ENCODE measurements at places on chromosomes 4 and X. TPM values are rescaled to one million over a fixed set of nuclear protein-coding genes. Genes with fewer than 3 reads are reported as not detected.

- H3K4me1 ChIP-seq = no peaks in the 10 kb centered on the region
- H3K4me3 ChIP-seq = no peak overlapping the region
- no peak overlapping the region for H3K27ac ChIP-seq
- no peaks in the 10 kb centered on the region for H3K27me3 ChIP-seq
- no peaks in the 10 kb centered on the region for H3K36me3 ChIP-seq
- DNase-seq = no peak
These were observed 18.4 kb upstream of the FHDC1 start for GRCh38 chr4:152917543-152918395.

NCBP2L gene
- 0.09 TPM for total RNA-seq

MAGEA9B gene
- total RNA-seq = not detected

DNA sequence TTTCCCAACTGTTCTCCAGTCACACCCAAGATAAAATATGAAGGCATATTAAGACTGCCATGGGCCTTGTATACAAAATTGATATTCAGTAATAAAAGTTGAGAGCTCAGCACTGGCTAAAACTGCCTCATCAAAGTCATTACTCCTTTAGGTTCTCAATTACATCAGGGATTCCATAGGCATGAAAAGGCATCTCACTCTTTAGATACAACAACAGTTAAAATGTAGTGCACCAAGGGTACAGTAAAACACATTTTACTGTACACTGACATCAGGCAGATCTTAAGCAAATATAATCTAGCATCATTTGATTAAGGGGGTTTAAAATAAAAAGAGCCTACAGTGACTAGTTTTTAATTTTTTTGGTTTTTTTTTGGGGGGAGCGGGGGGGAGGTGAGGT, 107.7 kb downstream of the PPP3CA start:
- no peaks in the 10 kb centered on the region for H3K27me3 ChIP-seq
- no peak overlapping the region for H3K4me3 ChIP-seq
- no peak overlapping the region for H3K27ac ChIP-seq
- H3K4me1 ChIP-seq = no peaks in the 10 kb centered on the region
- DNase-seq = no peak

DNA sequence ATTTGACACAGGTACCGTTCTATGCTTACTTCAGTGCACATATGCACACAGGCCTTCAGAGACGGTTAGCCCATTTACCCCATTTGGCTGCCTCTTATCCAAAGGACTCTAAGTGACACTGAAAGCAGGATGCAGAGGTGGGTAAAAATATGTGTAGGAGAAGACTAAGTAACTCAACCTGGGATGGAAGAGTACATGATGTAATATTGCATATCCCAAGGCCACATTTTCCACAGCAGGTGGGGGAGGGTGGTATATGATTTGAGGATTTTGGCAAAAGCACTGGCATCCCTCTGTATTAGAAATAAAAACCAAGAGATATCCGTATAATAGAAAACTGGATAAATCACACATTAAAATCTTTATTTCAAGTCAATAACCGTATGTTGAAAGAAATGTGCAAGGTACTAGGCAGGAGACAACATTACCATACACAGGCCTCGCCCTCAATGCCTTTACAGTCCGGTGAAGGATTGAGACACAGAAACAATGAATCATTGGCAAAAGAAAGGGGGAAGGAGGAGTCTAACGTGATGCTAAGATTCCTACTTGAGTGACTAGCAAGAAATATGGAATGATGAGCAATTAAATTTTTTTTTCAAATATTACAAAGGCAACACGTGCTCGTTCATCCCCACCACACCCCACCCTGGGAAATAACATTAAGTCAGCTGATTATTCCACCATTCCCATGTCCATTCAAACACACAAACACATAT, 161.0 kb upstream of the RASGEF1B start:
- H3K4me3 ChIP-seq = no peak overlapping the region
- no peaks in the 10 kb centered on the region for H3K36me3 ChIP-seq
- H3K27ac ChIP-seq = no peak overlapping the region
- H3K27me3 ChIP-seq = no peaks in the 10 kb centered on the region

DNA sequence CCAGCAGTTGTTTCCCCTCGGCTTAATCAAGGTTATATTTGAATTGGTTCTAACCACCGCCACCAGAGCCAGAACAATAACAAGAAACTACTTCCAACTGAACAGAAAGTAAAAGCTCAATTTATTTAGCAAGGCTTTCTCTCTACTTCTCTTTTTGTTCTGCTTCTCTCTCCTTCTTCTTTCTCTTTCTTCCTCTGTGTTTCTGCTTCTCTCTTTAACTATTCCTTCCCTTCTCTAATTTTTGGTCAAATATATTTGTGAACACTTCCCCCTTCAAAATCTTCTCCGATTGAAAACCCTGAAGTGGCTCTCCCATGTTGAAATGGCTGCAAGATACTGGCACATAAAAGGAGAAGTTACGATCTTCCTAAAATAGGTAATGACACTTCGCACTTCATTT, 1195.9 kb upstream of the PRKX start:
- no peaks in the 10 kb centered on the region for H3K4me1 ChIP-seq
- H3K4me3 ChIP-seq = no peak overlapping the region
- H3K36me3 ChIP-seq = no peaks in the 10 kb centered on the region

DNA sequence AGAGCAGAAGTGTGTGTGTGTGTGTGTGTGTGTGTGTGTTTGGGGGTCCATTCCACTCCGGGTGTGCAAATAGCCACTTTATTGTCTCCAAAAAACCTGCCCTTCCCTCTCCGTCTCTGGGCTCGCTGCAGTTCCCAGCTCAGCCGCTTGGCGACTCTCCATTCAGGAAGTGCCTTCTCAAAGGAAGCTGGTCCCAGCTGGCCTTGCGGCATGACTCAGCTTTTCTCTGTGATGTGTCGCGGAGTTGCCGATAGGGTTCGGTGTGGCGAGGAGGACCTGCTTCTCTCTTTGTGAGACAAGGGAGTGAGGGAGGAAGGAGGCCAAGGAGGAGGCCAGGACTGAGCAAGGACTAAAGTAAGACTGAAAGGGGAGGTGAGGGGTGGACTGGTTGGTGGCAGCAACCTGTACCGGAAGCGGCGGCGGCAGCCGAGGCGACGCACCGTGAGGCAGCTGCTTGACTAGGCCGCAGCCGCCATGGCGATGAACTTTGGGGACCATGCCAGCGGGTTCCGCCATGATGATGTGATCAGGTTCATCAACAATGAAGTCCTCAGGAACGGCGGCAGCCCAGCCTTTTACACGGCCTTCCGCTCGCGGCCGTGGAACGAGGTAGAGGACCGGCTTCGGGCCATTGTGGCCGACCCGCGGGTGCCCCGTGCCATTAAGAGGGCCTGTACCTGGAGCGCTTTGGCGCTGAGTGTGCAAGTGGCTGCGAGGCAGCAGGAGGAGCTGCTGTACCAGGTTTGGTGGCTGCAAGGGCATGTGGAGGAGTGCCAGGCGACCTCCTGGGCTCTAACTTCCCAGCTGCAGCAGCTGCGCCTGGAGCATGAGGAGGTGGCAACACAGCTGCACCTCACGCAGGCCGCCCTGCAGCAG, at the start of gene TEX13C:
Gene TEX13C (plus strand): TSS at position 226 of the 876 bp plus-strand sequence. CDS start 249 bp downstream, at position 475.
- H3K27ac ChIP-seq = no peak within 1 kb of the TSS
- H3K27me3 ChIP-seq = no peaks in the 10 kb centered on the region
- no peak for DNase-seq
- no peaks in the 10 kb centered on the region for H3K36me3 ChIP-seq
- H3K4me3 ChIP-seq = no peak within 1 kb of the TSS

DNA sequence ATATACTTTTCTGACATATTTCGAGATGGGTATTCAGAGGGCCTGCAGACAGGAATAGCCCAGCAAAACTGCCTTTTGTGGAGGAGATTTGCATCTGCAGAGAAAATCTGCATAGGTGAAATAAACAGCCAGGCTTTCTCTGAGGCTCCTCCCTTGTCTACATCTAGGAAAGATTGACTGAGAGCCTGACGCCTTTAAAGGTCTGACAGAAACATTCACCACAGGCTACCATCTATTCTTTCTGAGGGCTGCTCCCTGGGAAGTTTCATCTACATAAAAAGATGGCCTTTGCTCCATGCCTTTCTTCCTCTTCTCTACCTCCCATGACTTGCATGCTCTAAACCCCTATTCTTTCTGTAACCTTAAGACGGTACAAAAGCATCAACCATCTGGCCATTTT, 55.0 kb upstream of the AP1S2 start:
- no peaks in the 10 kb centered on the region for H3K36me3 ChIP-seq
- no peaks in the 10 kb centered on the region for H3K4me1 ChIP-seq
- DNase-seq = no peak
- H3K27ac ChIP-seq = no peak overlapping the region
- no peak overlapping the region for H3K4me3 ChIP-seq

- peak; percentile 51 for DNase-seq
- H3K4me1 ChIP-seq = no peaks in the 10 kb centered on the region
- no peak overlapping the region for H3K27ac ChIP-seq
- no peaks in the 10 kb centered on the region for H3K36me3 ChIP-seq
These were observed 169.9 kb upstream of the AADAT start for GRCh38 chr4:170259631-170260153.

- H3K27me3 ChIP-seq = no peaks in the 10 kb centered on the region
- H3K27ac ChIP-seq = no peak overlapping the region
- DNase-seq = no peak
- peaks cover 10% of the 10 kb centered on the region for H3K36me3 ChIP-seq
- H3K4me3 ChIP-seq = no peak overlapping the region
These were observed 34.0 kb downstream of the HSD17B11 start for GRCh38 chr4:87356832-87357526.

TLL1 gene
- total RNA-seq = 0.24 TPM

COL25A1 gene
- 1.5 TPM for total RNA-seq

PPP1R2C gene
- not detected for total RNA-seq

GRCh38 chr4:147518846-147519767, 38.2 kb downstream of the EDNRA start:
- H3K4me1 ChIP-seq = no peaks in the 10 kb centered on the region
- no peaks in the 10 kb centered on the region for H3K27me3 ChIP-seq
- DNase-seq = peak; percentile 27
- no peaks in the 10 kb centered on the region for H3K36me3 ChIP-seq

RTL5 gene
- total RNA-seq = 0.38 TPM

GRCh38 chrX:1493877-1494510, 41.3 kb upstream of the ASMTL start:
- no peak for DNase-seq
- peaks cover 27% of the 10 kb centered on the region for H3K4me1 ChIP-seq
- peaks cover 13% of the 10 kb centered on the region for H3K36me3 ChIP-seq
- no peak overlapping the region for H3K27ac ChIP-seq
- H3K4me3 ChIP-seq = no peak overlapping the region

DNA sequence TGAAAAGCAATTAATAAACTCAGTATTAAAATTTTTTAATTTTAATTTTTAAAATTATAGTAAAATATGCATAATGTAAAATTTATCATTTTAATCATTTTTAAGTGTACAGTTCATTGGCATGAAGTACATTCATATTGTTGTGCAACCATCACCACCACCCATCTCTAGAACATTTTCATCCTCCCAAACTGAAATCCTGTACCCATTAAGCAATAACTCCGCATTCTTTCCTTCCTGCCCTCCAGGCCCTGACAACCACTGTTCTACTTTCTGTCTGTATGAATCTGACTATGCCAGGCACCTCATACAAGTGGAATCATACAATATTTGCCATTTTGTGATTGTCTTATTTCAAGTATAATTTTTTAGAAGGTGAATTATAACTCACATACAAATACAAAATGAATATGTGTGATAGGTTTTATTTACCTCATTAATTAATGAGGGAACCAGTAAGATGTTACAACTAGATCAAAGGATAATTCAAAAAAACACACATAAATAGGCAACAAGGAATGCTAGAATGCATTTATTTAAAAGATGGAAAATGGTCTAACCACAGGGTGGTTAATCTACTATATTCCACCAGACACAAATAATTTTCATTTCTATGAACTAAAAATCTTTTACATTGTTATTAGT, 13.1 kb upstream of the AFF1 start:
- peaks cover 3% of the 10 kb centered on the region for H3K4me1 ChIP-seq
- H3K4me3 ChIP-seq = no peak overlapping the region
- DNase-seq = no peak
- H3K27ac ChIP-seq = no peak overlapping the region

GCNA gene
- total RNA-seq = 2.8 TPM

- DNase-seq = no peak
- H3K27ac ChIP-seq = no peak overlapping the region
- H3K36me3 ChIP-seq = no peaks in the 10 kb centered on the region
- no peak overlapping the region for H3K4me3 ChIP-seq
- H3K27me3 ChIP-seq = no peaks in the 10 kb centered on the region
These were observed 13.2 kb downstream of the AMOT start for GRCh38 chrX:112827292-112827903.

- no peaks in the 10 kb centered on the region for H3K27me3 ChIP-seq
- no peaks in the 10 kb centered on the region for H3K4me1 ChIP-seq
- no peak overlapping the region for H3K4me3 ChIP-seq
These were observed 119.2 kb upstream of the MAB21L2 start for GRCh38 chr4:150462743-150463142.

DNA sequence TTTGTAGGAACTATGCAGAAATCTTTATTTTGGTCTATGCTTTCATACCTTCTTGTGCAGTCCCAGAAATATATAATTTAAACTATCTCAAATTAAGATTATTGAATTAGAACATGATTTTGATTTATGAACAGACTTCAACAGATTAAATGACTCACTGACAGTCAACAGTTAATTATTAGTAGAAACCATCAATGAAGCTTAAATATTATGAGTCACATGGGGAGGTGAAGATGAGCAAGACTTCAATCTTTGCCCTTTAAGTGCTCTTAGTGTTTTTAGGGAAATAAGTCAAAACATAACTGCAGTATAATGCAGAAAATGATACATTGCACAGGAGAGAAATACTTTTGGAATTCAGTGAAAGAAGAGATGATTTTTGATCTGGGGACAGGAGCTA, 81.5 kb upstream of the BMP3 start:
- DNase-seq = no peak
- H3K4me1 ChIP-seq = no peaks in the 10 kb centered on the region
- no peak overlapping the region for H3K4me3 ChIP-seq
- no peak overlapping the region for H3K27ac ChIP-seq

SATL1 gene
- 0.09 TPM for total RNA-seq

DNA sequence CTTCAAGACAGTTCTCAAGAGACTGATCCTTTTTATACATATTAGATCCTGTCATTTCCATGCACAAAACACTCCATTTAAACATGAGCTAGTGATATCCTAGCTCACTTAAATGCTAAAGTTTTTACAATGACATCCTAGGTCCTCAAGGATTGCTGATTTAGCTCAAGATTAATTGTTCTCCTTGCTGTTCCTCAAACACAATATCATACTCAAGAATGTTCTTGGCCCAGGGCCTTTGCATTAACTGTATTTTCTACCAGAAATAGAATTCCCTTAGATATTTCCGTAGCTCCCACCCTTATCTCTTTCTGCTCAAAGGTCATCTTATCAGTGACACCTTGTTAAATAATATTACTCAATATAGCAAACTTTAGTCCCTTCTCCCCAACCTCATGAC, 270.1 kb downstream of the GALNTL6 start:
- no peaks in the 10 kb centered on the region for H3K4me1 ChIP-seq
- no peaks in the 10 kb centered on the region for H3K36me3 ChIP-seq
- no peaks in the 10 kb centered on the region for H3K27me3 ChIP-seq
- H3K27ac ChIP-seq = no peak overlapping the region
- H3K4me3 ChIP-seq = no peak overlapping the region

Data from thymus (tissue), 14 donors.